ENCODE measurements at places on chromosomes 11 and 22. TPM values are rescaled to one million over a fixed set of nuclear protein-coding genes. Genes with fewer than 3 reads are reported as not detected.

SLC22A25 gene
- total RNA-seq: not detected

DNA sequence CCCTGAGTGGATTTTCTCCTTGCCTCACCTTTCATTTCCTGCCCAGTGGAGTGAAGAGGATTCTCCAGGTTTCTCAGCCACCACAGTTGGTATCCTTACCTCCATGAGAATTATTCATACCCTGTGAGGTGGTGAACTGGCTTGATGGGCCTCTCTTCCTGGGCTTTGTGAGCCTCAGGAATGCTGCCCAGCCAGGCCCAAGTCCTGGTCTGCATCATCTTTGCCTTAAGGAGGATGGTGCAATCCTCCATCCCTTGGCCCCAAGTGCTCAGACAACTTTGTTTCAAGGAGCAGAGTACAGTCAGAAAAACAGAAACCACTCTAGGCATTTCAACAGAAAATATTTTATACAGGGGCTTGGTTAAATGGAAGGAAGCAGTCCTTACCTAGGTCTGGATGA is 114.2 kb upstream of the CADM1 start:
- DNase-seq: no peak
- H3K4me3 ChIP-seq: no peak overlapping the region
- H3K4me1 ChIP-seq: no peaks in the 10 kb centered on the region
- H3K36me3 ChIP-seq: no peaks in the 10 kb centered on the region
- H3K27ac ChIP-seq: no peak overlapping the region
- no peaks in the 10 kb centered on the region for H3K27me3 ChIP-seq

- no peak for DNase-seq
- no peaks in the 10 kb centered on the region for H3K36me3 ChIP-seq
- peak overlapping the region; percentile 35 for H3K4me3 ChIP-seq
- H3K4me1 ChIP-seq: peaks cover 10% of the 10 kb centered on the region
- peak overlapping the region; percentile 60 for H3K27ac ChIP-seq
Observed at GRCh38 chr11:78039391-78039918, 16.4 kb upstream of the KCTD14 start.

GRCh38 chr11:12278766-12279671 is 98.4 kb upstream of the PARVA start:
- H3K36me3 ChIP-seq: no peaks in the 10 kb centered on the region
- H3K27me3 ChIP-seq: peaks cover 2% of the 10 kb centered on the region
- no peak overlapping the region for H3K27ac ChIP-seq
- no peak for DNase-seq

DNA sequence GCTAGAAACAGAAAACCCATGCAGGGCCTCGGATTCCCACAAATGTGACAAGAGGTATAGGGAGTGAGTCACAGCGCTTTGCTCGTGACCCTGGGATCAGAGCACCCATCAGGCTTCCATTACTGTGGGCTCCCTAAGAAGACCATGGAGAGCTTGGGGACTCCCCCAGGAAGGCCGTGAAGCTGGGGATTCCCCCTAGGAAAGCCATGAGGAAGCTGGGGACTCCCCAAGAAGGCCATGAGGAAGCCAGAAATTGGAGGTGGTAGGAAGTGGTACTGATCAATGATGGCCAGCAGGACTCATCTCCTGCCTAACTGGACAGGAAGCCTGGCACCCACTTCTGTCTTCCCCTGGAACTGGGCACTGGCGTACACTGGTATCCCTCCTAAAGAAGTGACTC is 10.1 kb upstream of the DCPS start:
- H3K27me3 ChIP-seq: no peaks in the 10 kb centered on the region
- H3K4me1 ChIP-seq: peaks cover 2% of the 10 kb centered on the region
- H3K4me3 ChIP-seq: no peak overlapping the region
- peaks cover 29% of the 10 kb centered on the region for H3K36me3 ChIP-seq

DNA sequence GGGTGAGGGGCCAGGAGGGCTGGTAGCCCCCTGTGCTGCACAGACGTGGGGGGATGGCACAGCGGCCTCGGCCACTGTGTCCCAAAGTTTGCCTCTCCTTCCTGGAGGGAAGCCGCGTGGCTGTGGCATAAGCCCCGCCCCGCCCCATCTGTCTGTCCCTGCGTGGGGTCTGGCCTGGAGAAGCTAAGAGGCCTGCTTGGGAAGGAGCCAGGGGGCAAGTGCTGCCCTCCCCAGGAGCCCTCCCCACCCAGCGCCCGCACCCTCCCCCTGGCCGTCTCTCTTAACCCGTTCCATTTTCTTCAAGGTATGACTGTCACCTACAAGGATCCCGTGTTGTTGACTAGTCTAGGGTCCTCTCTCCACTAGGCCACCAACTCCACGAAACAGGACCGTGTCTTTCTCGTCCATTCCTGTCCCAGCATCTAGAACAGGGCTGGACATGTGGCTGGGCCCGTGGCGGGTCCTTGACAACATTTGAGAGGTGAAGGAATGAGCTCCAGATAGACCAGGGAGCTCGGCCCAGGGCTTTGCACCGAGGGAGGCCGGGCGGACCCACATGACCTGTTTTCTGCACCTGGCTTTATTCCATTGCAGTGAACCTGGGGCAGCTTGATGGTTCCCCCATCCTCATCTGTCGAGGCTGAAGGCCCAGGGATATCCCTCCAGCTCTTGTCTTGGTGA is 428.0 kb downstream of the TBC1D22A start:
- peaks cover under 1% of the 10 kb centered on the region for H3K27me3 ChIP-seq
- no peak overlapping the region for H3K27ac ChIP-seq
- no peaks in the 10 kb centered on the region for H3K36me3 ChIP-seq
- H3K4me3 ChIP-seq: no peak overlapping the region
- H3K4me1 ChIP-seq: no peaks in the 10 kb centered on the region

Data from activated CD4-positive, alpha-beta T cell treated with anti-CD3 and anti-CD28 coated beads, Interleukin-2, amount 10 ng/mL, durations not matched to agents 7 days and 5 days (primary cell).